Dermis blood vessel endothelial cell (primary cell): ENCODE measurements at places on chromosomes 5 and 9. TPM values are rescaled to one million over a fixed set of nuclear protein-coding genes. Genes with fewer than 3 reads are reported as not detected.

- DNase-seq, result peak; percentile 20
Observed at GRCh38 chr5:175517824-175518450, 39.6 kb downstream of the SFXN1 start.

DNA sequence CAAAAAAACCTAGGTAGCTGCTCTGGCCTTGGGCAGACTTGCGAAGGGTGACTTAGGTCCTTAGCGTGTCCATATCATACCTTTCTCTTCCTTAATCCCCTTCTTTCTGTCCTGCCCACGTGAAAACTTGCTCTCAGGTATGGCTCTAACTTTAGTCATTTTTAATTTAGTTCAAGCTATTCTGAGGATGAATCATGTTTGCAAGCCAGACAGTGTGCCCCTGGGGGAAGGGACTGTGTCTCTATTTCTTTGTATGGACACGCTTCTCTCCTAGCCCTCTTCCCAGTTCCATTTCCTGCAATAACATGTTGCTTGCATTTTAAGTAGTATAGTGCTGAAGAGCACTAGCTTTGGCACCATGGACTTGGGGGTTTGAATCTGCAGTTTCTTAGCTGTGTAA lies 120.6 kb downstream of the PTTG1 start:
- no peak for DNase-seq

DNA sequence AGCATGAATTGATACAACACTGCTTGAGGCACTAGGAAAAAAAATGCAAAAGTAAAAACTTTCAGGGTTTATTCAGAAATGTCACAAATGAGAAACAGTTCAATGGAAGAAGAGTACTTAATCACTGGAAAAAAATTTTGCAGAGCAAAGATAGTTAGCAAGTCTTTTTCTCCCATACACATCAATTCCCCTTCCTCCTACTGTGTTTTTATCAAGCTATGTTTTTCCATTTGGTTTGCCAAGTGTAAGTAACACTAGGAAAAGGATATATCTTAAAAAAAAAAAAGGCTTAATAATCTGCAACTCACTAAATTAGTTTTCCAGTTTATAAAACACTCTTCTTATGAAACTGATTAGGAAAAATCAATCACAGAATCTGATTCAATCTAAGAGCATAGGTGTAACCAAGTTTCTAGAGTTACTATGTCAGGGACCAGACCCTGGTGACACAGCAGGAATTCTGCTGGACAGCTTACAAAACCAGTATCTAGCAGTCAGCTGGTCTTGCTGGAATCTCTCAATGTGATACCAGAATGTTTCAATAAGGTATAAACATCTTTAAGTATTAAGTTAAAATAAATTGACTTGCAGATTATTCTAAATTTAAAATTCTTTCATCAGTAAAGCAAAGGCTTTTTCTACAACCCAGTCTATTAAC lies 34.7 kb downstream of the RNF145 start:
- DNase-seq, result peak; percentile 30

GRCh38 chr5:150486402-150487198 lies 21.3 kb upstream of the NDST1 start:
- DNase-seq, result peak; percentile 65

GRCh38 chr9:119053070-119053469 lies 316.2 kb downstream of the BRINP1 start:
- DNase-seq, result no peak

MSX2 gene
- 0.05 and 0.17 TPM in 2 replicates for total RNA-seq

C9orf50 gene
- not detected in 2 replicates for total RNA-seq
